ENCODE measurements at places on chromosomes 1 and 21. TPM values are rescaled to one million over a fixed set of nuclear protein-coding genes. Genes with fewer than 3 reads are reported as not detected.

DNA sequence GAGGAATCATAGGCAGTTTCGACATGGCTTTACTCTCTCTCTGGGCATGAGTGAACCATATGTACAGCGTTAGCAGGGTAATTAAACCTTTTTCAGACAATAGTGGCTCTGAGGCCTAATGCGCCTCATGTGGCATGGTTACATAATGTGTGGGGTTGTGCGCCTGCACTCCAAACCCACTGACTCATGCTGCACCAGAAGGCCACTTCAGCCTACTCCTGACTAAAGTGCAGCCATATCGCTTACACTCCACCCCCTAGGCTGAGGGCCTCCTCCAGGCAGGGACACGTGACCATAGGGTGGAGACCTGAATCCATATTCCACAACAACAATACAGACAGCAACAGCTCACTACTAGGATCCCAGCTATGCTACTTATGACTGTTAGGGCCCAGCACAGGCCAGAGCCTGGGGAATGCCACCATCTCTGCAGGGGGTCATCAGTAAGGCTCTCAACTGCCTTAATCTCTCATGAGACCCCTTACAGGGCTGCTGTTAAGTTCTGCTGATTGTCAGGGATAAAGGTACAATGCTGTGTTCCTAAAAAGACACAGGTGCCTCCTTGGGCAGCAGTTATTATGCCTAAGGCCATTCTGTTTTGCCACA lies 13.4 kb upstream of the ODF2L start:
- no peak overlapping the region for H3K4me3 ChIP-seq
- no peaks in the 10 kb centered on the region for H3K36me3 ChIP-seq
- H3K27me3 ChIP-seq: no peaks in the 10 kb centered on the region

GRCh38 chr1:9294405-9294773 lies 1.7 kb downstream of the SPSB1 start:
- H3K4me1 ChIP-seq: peaks cover 47% of the 10 kb centered on the region
- no peaks in the 10 kb centered on the region for H3K27me3 ChIP-seq
- peak overlapping the region; percentile 81 for H3K4me3 ChIP-seq
- H3K36me3 ChIP-seq: no peaks in the 10 kb centered on the region
- no peak for DNase-seq

GRCh38 chr21:36769051-36769839 lies 70.3 kb downstream of the SIM2 start:
- H3K36me3 ChIP-seq: no peaks in the 10 kb centered on the region
- H3K4me3 ChIP-seq: no peak overlapping the region
- peaks cover 13% of the 10 kb centered on the region for H3K4me1 ChIP-seq
- H3K27me3 ChIP-seq: no peaks in the 10 kb centered on the region

TSTD1 gene
- total RNA-seq: 21.3 TPM

DNA sequence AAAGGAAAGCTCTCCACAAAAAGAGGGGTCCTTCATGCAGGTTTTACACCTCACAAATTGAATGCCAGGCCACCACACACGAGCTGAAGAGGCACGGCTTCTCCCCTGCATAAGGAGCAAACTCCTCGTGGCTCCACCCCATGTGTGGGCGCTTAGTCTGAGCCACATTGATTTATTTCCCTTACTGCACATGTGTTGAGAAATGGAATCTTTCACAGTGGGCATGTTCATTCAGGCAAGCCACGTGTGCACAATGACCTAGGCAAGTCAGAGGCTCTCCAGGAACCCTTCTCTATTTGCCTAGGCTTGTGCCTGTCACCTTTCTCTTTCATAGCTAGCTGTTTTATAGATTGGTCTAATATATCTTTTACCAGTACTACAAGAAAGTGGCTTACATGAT lies 120.5 kb downstream of the LTN1 start:
- no peak overlapping the region for H3K27ac ChIP-seq
- H3K4me1 ChIP-seq: no peaks in the 10 kb centered on the region
- H3K27me3 ChIP-seq: no peaks in the 10 kb centered on the region

- H3K27me3 ChIP-seq: no peaks in the 10 kb centered on the region
- H3K27ac ChIP-seq: no peak overlapping the region
- no peak overlapping the region for H3K4me3 ChIP-seq
- no peaks in the 10 kb centered on the region for H3K4me1 ChIP-seq
- no peak for DNase-seq
These were observed 155.9 kb upstream of the NEGR1 start for GRCh38 chr1:72438270-72438669.

DNA sequence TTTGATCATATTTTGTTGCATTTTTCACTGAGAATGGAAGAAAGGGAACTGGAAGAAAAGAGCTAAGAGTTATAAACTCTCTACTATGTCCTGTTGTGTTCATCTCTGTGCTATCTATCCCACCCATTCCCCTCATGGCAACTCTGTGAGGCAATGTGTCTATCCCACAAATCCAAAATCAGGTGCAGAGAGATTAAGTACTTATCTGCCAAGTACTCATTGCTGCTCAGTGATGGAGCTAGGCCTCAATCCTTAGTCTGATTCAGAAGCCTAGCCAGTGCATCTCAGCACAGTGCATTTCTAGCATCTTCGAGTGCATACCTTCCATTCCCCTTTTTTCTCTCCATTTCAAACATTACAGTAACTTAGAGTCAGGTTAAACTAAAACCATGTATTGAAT lies 270.6 kb downstream of the TPR start:
- H3K4me1 ChIP-seq: no peaks in the 10 kb centered on the region
- DNase-seq: no peak
- no peaks in the 10 kb centered on the region for H3K36me3 ChIP-seq
- H3K27me3 ChIP-seq: no peaks in the 10 kb centered on the region
- H3K27ac ChIP-seq: no peak overlapping the region
- no peak overlapping the region for H3K4me3 ChIP-seq

ERICH3 gene
- total RNA-seq: not detected
